ENCODE measurements at places on chromosomes 12 and 14.
A peak's percentile ranks its signal among the peaks of the same experiment; 100 is the strongest.

DNA sequence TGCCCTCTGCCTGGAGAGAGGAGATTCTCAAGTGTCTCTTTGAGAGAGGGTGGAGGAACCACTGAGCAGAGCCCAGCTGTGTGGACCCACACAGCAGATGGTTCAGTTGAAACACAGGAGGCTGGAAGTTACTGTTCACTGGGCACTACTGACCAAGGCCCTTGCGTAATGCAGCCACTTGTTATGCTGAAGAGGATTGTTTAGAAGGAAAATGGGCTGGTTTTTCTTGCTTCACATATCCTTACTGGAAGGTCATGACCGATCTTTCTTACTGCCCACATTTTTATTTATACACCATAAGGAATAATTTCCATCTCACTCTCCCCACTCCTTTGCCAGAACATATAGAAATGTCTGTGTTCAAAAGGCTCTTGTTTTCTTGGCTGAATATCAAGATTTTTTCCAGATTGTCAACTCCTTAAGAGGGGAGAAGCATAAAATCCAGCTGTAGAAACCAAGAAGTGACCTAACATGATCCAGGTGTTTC is 375.1 kb upstream of the DDHD1 start:
- DNase-seq: no peak

DNA sequence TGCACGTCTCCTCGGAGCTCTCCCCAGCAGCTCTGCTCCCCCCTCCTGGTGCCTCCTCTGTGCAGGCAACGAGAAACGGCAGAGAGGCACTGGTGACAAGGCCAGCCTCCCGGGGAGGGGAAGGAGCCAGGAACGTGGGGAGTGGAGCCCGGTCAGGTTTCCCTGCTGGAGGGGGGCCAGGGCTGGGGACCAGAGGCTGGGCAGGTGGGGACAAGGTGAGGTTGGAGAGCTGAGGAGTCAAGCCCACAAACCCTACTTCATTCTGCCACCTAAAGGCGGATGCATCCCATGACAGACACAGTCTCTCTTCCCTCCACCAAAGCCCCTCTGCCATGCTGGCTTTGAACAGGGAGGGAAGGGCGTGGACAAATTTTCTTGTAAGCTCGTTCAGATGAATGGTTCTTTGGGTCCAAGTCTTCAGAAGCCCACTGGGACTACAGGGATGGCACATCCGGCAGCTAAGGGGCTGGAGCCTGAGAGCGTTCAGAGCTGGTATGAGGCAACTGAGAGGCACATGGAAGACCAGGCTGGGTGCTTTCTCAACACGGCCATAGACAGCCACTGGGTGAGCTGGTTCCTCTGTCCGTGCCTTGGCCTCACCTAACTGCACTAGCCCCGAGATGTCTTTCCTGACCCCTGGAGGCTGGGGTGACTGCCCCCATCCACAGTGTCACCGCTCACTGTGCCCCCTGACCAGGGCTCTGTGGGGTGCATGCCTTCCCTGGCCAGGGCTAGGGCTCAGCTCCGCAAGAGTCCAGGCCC is 105.9 kb downstream of the RBM19 start:
- peak; percentile 8 for DNase-seq

- no peak for DNase-seq
Observed at GRCh38 chr12:52360663-52361271, 6.5 kb downstream of the KRT85 start.

DNA sequence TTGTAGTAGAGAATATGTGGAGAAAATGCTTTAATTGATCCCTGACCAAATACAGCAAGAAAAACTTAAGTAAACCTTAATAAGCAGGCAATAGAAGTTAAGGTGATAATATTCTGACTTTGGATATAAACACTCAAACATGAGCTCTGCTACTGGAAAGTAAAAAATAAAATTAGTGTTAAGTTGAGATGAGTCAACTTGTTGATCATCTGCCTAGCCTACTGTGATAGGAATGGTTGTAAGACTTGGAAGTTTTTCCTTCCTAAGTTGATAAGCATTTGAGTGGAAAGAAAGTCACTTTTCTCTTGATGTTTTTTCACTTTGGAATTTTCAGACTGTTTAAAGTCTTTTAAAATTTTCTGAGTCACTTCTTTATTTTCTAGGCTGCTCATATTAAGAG is 26.0 kb downstream of the ADIPOR2 start:
- DNase-seq: no peak

- DNase-seq: no peak
Observed at GRCh38 chr12:1403417-1403816, 191.0 kb downstream of the FBXL14 start.

All from nucleus accumbens (tissue), 56 donors.